Mucosa of descending colon (tissue), 3 donors: ENCODE measurements at places on chromosomes 2 and 18.

DNA sequence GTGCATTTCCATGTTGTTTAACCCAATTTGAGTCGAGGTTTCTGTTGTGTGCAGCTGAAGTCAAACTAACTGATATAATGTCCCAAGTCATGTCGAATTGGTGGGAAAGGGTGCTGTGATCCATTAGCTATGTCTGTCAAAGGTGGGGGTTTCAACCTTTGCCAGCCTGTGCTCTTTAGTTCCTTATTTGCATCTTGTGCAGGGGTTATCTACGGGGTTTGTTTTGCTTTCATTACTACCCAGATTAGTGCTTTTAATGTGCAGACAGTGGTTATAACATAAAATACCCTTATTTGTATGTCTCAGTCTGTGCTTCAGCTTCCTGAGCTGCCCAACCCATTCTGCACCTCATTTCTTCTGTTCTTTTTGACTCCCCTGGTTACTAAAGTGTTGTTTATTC lies 271.9 kb upstream of the CXCR4 start:
- no peak for DNase-seq

DNA sequence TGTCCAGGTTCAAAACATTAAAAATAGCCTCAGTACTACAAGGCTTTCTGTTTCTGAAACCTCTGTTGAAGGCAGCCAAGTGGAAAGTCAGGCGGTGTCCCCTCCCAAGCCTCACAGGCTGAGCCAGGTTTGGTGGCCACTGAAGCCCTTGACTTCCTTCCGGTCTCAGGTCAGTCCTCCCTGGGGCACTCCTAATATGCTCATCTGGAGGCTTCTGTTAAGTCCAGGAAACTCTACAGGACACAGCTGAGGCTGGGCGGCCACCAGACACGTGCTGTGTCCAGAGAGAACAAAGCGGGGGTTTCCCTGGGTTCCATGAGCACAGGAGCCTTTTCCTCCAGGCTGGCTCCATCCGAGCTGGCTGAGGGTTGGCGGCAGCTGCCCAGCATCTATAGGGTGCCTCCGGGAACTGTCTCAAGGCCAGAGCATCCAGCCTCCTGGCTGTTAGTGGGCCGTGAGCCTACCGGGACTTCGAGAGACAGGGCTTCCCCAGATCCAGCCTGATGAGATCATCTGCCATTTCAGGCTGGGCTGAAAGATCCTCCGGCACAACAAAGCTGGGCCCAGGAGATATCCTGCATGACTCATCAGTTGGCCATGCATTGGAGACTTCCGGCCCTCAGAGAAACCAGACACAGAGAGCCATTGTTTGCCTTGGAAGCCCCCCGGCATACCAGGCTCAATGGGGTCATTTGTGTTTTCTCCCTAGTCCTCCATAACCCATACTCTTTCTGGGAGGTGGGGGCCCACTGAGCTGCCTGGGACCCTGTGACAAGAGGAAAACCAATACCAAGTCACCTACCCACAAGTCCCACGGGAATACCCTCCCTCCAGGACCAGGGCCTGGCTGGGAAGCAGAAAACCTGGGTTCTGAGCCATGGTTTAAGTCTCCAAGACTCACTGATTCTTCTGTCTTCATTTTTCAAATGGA lies 71.7 kb downstream of the HS1BP3 start:
- DNase-seq, result peak; percentile 47

DNA sequence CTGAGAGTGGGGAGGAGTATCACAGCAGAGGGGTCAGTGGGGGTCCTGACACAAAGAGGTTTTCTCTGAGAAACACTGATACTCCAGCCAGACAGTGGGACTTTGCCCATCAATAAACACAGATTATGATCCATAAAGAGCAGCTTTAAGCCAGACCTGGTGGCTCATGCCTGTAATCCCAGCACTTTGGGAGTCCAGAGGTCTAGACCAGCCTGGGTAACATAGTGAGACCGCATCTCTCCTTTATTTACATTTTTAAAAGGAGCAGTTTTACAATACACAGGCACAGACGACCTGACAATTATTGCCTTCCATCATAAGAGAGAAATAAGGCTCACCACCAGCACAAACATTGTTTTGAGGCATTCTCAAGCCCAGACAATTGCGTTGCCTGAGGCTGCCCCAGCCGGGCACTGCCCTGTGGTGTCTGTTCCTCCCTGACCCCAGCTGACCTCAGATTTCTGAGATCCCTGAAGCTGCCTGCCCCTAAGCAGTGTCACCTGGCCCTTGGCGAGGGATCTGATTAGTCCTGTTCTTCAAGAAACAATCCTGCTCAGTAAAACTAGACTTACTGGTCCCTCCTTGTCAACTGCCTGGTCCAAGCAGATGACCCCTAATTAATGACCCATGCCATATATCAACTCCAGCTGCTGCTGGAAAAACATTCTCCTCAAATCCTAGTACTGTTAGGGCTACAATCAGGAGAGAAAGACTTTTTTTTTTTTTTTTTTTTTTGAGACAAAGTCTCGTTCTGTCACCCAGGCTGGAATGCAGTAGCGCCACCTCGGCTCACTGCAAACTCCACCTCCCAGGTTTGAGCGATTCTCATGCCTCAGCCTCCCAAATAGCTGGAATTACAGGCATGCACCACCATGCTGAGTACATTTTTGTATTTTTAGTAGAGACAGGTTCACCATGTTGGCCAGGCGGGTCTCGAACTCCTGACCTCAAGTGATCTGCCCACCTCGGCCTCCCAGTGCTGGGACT lies 59.4 kb upstream of the SOS1 start:
- DNase-seq, result no peak

- DNase-seq, result no peak
These were observed 162.0 kb upstream of the SETBP1 start for GRCh38 chr18:44518666-44519065.

DNA sequence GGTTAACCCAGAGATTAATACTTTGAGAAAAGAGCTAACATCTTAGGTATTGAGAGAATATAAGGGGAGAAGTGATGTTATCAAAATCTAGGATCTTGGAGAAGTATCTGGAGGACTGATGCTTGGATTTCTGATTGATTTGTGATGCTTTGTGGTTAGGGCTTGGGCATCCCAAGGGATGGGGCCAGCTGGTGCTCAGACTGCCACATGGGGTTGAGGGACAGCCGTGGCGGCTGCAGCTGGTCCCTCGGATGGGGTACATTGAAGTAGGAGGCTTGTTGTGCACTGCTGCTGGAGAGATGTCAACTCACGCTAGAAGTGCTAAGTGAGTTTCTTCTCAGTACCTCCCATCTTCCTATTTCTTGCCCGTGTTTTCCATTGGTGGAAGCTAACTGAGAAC lies 22.4 kb downstream of the HRH4 start:
- DNase-seq, result no peak

- peak; percentile 46 for DNase-seq
These were observed 128.8 kb upstream of the SLC1A4 start for GRCh38 chr2:64860276-64860885.

DNA sequence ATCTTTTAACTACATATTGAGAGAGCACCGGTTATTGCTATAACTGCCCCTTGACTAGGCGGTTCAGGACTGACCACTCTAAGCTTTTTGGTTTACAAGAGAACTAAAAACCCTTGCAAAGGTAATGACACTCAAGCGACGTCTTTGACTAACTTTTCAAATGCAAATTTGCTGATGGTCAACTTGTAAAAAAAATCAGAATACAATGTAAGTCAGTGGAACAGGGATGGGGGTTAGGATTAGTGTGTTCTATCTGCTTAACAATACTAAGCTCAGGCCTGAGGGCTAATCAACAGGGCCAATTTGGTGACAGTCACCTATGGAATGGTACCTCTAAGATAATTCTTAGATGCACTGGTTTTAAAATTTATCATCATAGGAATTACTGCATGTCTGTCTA lies 57.1 kb downstream of the ZAP70 start:
- no peak for DNase-seq

GRCh38 chr2:74867841-74868658 lies 34.1 kb downstream of the HK2 start:
- DNase-seq, result no peak

- no peak for DNase-seq
These were observed 41.7 kb downstream of the FRZB start for GRCh38 chr2:182824767-182825158.

GRCh38 chr2:16281451-16282335 lies 341.3 kb downstream of the MYCN start:
- peak; percentile 46 for DNase-seq

- DNase-seq, result no peak
These were observed 57.6 kb downstream of the DOCK10 start for GRCh38 chr2:224984637-224985036.

DNA sequence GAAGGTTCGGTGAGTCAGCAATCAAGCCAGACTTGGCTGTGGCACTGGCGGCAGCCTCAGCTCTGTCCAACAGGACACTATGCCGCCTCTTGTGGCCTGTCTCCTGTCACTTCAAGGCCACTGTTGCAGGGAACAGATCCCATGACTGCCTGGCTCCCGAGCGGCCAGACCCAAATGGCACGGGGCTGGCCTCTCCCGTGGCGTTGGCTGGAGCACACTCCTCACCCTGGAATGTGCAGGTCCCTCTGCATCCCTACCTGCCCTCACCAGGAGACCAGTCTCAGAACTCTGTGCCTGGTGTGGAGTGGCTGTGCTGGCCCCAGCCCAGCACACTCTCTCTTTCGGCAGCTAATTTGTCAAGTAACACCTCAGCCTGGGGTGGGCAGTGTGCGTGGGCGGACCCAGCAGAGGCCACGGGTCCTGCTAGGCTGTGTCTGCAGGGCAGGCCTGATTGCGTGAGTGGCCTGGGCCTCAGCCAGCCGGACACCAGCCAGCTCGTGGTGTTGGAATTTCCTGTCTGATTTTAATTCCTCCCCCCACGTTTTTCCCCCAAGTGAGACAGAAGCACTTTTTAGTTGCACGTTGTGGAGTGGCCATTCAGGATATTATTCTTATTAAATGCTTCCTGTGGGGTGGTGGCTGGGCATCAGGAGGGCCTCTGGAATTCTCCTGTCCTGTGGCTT lies 179.3 kb downstream of the GLI2 start:
- peak; percentile 57 for DNase-seq

DNA sequence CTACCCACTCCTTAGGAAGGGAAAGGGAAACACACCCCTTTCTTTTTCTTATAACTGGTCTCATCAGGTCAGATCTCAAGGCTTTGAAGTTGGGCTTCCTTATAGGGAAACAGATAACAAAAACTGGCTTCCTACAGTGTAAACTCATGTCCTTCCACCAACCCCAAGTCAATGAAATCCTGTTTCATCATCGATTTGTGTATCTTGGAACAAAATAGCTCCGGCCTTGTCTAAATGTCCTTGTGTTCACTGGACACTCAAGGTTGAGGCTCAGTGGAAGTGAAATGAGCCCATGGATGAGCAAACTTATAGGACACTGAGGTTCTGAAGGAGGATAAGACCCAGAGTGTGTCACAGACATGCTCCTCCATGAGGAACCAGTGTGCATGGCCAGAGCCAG lies 156.1 kb upstream of the REV1 start:
- DNase-seq, result no peak

DNA sequence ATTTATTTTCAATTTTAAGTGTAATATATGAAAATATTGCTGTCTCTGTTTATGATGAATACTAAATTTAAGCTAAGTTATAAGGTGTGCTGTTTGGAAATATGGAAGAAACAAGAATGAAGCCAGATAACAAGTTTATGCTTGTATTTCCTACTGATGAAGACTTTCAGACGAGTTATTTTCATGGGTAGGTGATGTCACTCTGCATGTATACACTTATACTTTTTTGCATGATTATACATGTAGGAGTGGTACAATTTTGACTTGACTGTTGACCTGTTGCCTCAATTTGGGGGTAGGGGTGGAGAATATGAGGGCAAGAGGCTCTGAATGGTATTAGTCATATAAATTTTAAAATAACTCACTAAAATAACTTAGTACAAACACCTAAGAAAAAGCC lies 133.7 kb downstream of the HAUS1 start:
- DNase-seq, result no peak

GRCh38 chr2:42841344-42841743 lies 49.0 kb upstream of the HAAO start:
- no peak for DNase-seq

GRCh38 chr18:55588870-55589595 lies 1.0 kb upstream of the TCF4 start:
- no peak for DNase-seq

DNA sequence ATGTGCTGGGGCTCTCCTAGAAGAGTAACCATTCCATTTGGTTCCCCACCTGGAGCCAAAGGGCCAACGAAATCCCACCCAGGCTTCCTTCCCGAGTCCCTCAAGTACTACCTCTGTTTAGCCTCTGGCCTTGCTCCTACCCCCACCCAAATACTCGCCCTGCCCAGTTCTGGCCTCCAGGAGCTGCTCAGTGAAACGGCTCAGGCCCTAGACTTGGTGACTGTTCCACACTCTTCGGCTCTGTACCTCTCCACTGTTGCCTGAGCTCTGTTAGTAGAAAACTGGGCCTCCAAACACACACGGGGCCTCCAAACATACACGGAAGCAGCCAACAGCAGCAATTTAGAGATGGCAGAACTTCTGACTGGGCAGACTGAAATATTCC lies 4.2 kb downstream of the OTX1 start:
- peak; percentile 18 for DNase-seq

GRCh38 chr18:54787121-54787520 lies 41.2 kb upstream of the RAB27B start:
- DNase-seq, result no peak

GRCh38 chr18:24924066-24924716 lies 427.8 kb downstream of the ZNF521 start:
- DNase-seq, result no peak

- DNase-seq, result no peak
These were observed 131.7 kb downstream of the BCL2L11 start for GRCh38 chr2:111252436-111252835.
